Astrocyte (in vitro differentiated cells and primary cell): ENCODE measurements at places on chromosomes 6 and 20. TPM values are rescaled to one million over a fixed set of nuclear protein-coding genes. Genes with fewer than 3 reads are reported as not detected.
A peak's percentile ranks its signal among the peaks of the same experiment; 100 is the strongest.

DNA sequence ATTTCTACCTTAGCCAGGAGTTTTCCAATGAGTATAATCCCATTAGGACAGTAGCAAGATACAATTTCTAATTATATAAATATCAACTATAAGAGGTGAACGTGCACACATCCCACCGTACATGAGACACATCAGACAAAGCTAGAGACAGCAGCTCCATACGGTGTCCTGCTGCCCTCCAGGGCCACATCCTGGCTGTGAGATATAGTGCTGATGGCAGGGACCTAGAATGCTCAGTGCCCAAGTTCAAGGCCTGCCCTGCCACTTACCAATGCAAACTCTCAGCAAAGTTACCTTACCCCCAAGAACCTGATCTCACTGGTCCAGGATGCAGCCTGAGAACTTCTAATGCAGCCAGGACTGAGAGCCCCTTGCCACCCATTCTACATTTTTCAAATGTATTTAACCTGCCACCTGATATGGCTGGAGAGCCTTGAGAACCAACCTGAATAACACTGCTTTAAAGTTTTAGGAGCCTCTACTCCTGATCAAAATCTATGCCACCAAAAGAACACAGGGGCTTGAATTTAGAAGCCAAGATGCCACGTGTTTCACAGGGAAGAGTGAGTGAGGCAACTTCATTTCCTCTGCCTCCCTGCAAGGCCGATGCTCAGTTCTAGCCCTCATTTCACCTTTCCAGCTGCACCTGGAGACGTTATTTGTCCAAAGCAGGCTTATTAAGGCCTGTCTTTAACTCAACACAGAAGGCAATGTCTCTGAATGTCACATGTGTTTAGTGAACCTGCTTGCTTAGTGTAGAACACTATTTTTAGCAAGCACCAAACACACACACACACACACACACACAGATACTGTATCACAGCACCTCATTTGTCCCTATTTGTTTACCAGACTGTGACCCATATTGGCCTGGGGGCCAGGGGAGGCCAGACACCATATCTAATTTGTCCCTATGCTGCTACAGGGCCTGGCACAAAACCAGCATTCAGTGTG lies 6.1 kb downstream of the NFATC2 start:
- peaks cover 29% of the 10 kb centered on the region for H3K4me1 ChIP-seq
- H3K27me3 ChIP-seq: no peaks in the 10 kb centered on the region
- no peaks in the 10 kb centered on the region for H3K36me3 ChIP-seq
- H3K27ac ChIP-seq: no peak overlapping the region
- no peak overlapping the region for H3K4me3 ChIP-seq

GRCh38 chr6:53412751-53413150 lies 64.0 kb upstream of the ELOVL5 start:
- DNase-seq: no peak
- no peak overlapping the region for H3K4me3 ChIP-seq
- no peak overlapping the region for H3K27ac ChIP-seq
- no peaks in the 10 kb centered on the region for H3K36me3 ChIP-seq

The SIM1 gene
- total RNA-seq: not detected in 2 replicates

DNA sequence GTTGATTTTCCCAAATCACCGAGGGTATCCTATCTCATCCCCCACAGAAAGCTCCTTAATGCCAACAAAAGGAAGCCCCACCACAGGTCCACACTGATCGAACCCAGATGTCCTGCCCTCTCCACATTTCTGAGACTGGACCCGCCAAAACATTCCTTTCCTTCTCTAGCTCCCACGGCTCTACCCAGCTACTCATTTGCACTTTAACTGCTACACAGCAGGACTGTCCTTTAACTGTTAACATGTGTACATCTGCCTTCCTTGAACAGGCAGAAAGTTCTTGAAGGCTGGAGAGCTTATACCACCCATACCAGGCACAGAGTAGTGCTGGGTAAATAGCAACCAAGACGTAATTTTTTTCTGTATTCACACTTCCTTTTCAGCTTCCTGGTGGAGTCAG lies 68.6 kb downstream of the TRMT6 start:
- peaks cover 2% of the 10 kb centered on the region for H3K27me3 ChIP-seq
- H3K4me3 ChIP-seq: no peak overlapping the region
- DNase-seq: no peak
- no peak overlapping the region for H3K27ac ChIP-seq

DNA sequence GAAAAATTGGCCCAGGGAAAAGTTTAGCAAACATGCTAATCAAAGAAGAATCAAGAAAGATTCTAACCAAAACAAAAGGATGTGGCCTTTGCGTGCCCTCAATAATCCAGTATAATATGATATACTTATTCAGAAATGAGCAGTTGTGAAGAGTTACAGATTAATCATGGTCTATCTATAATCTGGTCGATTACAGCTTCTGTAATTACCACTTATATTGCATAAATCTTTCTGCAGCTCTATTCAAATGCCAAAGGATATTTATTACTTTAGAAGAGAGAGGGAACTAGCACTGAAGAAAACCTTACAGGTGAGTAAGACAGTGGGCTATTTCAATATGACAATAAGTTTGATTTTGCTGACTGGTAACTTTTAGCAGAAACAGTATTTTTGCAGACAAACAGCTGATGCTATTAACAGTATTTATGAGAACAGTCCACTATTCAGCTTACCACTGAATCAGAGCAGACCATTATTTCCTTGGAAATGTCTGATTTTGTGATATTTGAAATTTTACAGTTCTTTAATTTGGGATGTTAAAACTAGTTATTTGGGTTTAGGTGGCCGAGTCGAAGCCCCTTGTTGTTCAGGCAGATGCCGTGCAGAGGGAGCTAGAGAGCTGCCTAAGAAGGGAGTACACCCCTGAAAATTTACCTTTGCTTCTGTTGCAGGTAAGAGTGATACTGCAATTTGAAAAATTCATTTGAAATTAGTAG lies 92.2 kb downstream of the CEP57L1 start:
- no peak overlapping the region for H3K4me3 ChIP-seq
- H3K4me1 ChIP-seq: no peaks in the 10 kb centered on the region
- H3K27me3 ChIP-seq: peaks cover 37% of the 10 kb centered on the region
- H3K27ac ChIP-seq: no peak overlapping the region
- no peaks in the 10 kb centered on the region for H3K36me3 ChIP-seq
- DNase-seq: peak; percentile 5

The RAB23 gene
- total RNA-seq: 21.4 and 22.3 TPM in 2 replicates

The VGLL2 gene
- 1.2 and 1.7 TPM in 2 replicates for total RNA-seq

- no peaks in the 10 kb centered on the region for H3K27me3 ChIP-seq
- no peak overlapping the region for H3K27ac ChIP-seq
- H3K4me3 ChIP-seq: no peak overlapping the region
- H3K4me1 ChIP-seq: no peaks in the 10 kb centered on the region
Measured at GRCh38 chr6:142952614-142953013, 7.6 kb upstream of the HIVEP2 start.

The MED23 gene
- 28.3 and 29.5 TPM in 2 replicates for total RNA-seq

The TUBE1 gene
- 17.7 and 19.9 TPM in 2 replicates for total RNA-seq

DNA sequence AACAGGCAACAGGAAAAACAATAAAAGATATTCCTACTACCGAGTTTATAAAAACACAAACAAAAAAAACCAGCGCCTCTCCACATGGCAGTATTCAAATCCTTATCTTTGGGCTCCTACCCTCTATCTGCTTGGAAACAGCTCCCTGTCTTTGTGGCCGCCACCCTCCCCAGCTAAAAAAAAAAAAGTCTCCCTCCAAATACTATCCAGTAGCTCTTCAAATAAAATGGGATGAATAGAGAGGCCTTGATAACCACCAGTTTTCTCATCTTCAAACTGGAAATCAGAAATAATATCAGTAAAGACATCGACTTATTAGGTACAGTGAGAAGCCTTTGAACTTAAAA lies 96.2 kb downstream of the PSMG4 start:
- H3K27me3 ChIP-seq: no peaks in the 10 kb centered on the region
- H3K4me1 ChIP-seq: peaks cover 25% of the 10 kb centered on the region
- DNase-seq: no peak
- H3K4me3 ChIP-seq: no peak overlapping the region
- no peak overlapping the region for H3K27ac ChIP-seq

GRCh38 chr6:77326711-77327110 lies 136.6 kb downstream of the HTR1B start:
- H3K27ac ChIP-seq: no peak overlapping the region
- H3K4me1 ChIP-seq: no peaks in the 10 kb centered on the region
- no peak for DNase-seq
- no peak overlapping the region for H3K4me3 ChIP-seq
- H3K27me3 ChIP-seq: no peaks in the 10 kb centered on the region

The ZSCAN23 gene
- total RNA-seq: 3.0 and 4.8 TPM in 2 replicates

DNA sequence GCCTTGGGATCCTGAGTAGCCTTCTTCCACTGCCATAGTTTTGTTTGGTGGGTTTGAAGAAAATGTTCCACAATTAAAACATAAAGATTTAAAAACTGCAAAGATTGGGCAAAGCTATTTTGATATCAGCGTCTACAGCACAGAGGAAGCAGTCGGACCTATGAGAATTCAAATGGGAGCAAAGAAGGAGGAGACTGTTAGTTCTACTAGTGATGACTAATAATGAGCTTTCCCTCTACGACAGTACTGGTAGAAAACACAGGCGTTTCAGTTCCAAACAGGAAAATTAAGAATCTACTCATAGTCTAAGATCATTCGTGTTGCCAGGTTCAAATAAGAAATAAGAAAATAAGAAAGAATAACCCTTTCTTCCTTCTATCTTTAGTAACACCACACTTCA lies 121.2 kb downstream of the INSM1 start:
- peaks cover 38% of the 10 kb centered on the region for H3K4me1 ChIP-seq
- H3K4me3 ChIP-seq: no peak overlapping the region
- H3K27me3 ChIP-seq: no peaks in the 10 kb centered on the region
- H3K27ac ChIP-seq: no peak overlapping the region

DNA sequence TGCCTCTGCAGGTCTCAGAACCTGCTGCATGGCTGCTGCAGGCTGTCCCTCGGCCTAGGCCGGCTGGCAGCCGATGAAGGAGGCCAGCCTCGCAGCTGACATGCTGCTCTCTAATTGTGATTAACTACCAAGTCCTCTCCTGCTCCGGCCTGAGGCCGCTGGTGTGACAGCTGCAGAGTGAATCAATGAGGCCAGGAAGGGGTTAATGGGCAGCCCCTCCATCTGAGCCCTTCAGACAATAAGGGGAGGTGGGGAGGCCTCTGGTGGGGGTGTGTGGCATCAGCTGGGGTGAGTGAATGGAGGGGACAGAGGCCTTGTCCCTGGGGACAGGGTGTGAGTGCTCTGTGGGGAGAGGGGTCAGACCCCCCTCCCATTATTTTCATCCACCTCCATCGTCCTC lies 34.4 kb downstream of the SLC52A3 start:
- H3K4me3 ChIP-seq: no peak overlapping the region
- no peak overlapping the region for H3K27ac ChIP-seq
- H3K27me3 ChIP-seq: peaks cover 13% of the 10 kb centered on the region
- H3K4me1 ChIP-seq: no peaks in the 10 kb centered on the region
- no peaks in the 10 kb centered on the region for H3K36me3 ChIP-seq

The HLA-DRA gene
- total RNA-seq: not detected in 2 replicates

GRCh38 chr20:32034581-32035425 lies 17.2 kb upstream of the HCK start:
- no peak overlapping the region for H3K27ac ChIP-seq
- no peaks in the 10 kb centered on the region for H3K36me3 ChIP-seq
- DNase-seq: no peak
- H3K27me3 ChIP-seq: peaks cover 64% of the 10 kb centered on the region
- no peak overlapping the region for H3K4me3 ChIP-seq
- no peaks in the 10 kb centered on the region for H3K4me1 ChIP-seq

GRCh38 chr6:43963203-43963602 lies 164.0 kb downstream of the MRPL14 start:
- H3K27ac ChIP-seq: no peak overlapping the region
- H3K4me3 ChIP-seq: no peak overlapping the region
- H3K4me1 ChIP-seq: no peaks in the 10 kb centered on the region
- peaks cover 3% of the 10 kb centered on the region for H3K27me3 ChIP-seq
- H3K36me3 ChIP-seq: no peaks in the 10 kb centered on the region

The ANGPT4 gene
- total RNA-seq: 0.05 and 0.12 TPM in 2 replicates

DNA sequence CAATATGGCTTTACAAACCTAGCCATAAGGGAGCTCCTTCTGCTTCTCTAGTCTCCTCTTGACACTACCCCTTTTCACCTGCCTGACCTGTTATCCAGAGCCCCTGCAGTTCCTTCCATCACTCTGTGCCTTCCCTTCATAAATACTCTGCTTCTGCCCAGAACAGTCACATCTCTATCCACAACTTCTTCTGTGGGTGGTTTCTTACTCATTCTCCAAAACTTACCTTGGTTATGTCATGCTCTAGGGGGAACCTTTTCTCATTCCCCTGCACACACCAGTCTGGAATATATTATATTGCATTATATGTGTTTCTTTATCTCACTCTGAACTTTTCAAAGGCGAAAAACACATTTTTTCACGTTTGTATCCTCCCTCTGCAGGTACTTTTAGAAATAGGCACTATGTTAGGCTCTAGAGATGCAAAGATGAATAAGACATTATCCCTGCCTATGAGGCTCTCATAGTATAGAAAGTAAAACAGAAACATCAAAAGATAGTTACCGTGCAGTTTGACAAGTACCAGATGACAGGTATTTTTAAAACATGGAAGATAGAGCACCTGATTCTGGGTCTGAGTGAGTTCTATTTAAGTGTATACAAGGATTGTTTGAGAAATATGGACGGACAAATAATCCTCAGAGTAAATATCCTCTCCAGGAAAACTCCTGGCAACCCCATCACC lies 51.5 kb downstream of the AIG1 start:
- no peak overlapping the region for H3K4me3 ChIP-seq
- no peaks in the 10 kb centered on the region for H3K36me3 ChIP-seq
- DNase-seq: no peak
- no peak overlapping the region for H3K27ac ChIP-seq

- no peaks in the 10 kb centered on the region for H3K27me3 ChIP-seq
- no peak overlapping the region for H3K27ac ChIP-seq
- H3K4me1 ChIP-seq: no peaks in the 10 kb centered on the region
- peak; percentile 39 for DNase-seq
Measured at GRCh38 chr6:133157995-133158394, 83.2 kb upstream of the EYA4 start.

The RAET1L gene
- total RNA-seq: not detected in 2 replicates

The ATF6B gene
- total RNA-seq: 68.7 and 70.1 TPM in 2 replicates

- no peak for DNase-seq
- no peaks in the 10 kb centered on the region for H3K4me1 ChIP-seq
- H3K36me3 ChIP-seq: no peaks in the 10 kb centered on the region
- no peaks in the 10 kb centered on the region for H3K27me3 ChIP-seq
- H3K4me3 ChIP-seq: no peak overlapping the region
- no peak overlapping the region for H3K27ac ChIP-seq
Measured at GRCh38 chr6:158751921-158752320, 67.2 kb downstream of the EZR start.

- DNase-seq: no peak
- H3K36me3 ChIP-seq: peaks cover 9% of the 10 kb centered on the region
- H3K27me3 ChIP-seq: no peaks in the 10 kb centered on the region
Measured at GRCh38 chr6:111338843-111339242, 144.2 kb downstream of the REV3L start.

GRCh38 chr6:124719913-124720312 lies 242.3 kb upstream of the RNF217 start:
- H3K27me3 ChIP-seq: no peaks in the 10 kb centered on the region
- no peak for DNase-seq
- no peaks in the 10 kb centered on the region for H3K4me1 ChIP-seq
- H3K4me3 ChIP-seq: no peak overlapping the region
- H3K36me3 ChIP-seq: no peaks in the 10 kb centered on the region
- H3K27ac ChIP-seq: no peak overlapping the region

The METTL24 gene
- total RNA-seq: 0.36 and 0.75 TPM in 2 replicates
